ENCODE measurements at places on chromosomes 6 and 20. TPM values are rescaled to one million over a fixed set of nuclear protein-coding genes. Genes with fewer than 3 reads are reported as not detected.

GRCh38 chr6:120108061-120108795, 758.7 kb upstream of the MAN1A1 start:
- DNase-seq: peak; percentile 22

DNA sequence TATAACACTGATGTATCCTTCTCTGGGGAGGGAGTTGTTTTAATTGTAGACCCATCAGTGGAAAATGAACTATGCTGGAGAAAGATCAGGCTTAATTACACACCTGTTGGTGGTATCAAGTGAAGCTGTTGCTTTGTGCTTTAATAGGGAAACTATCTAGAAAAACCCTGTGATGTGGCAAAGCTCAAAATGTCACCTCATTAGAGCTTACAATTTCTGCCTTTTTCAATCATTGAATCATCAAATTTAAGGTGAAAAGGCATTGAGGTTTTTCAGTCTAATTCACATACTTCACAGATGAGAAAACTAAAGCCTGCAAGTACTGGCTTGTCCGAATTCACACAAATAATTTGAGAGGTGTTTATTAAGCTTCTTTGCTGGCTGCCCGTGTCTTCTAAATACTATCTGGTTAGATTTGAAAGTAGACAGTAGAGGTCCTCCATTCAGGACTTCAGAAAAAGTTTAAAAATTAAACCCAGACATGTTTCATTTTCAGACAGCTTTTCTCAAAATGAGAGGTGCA, 143.3 kb upstream of the MAP3K7 start:
- peak; percentile 68 for DNase-seq

The BAG2 gene
- 1.4 TPM for total RNA-seq

GRCh38 chr6:17278289-17279063, 2.7 kb upstream of the RBM24 start:
- DNase-seq: peak; percentile 84

- peak; percentile 81 for DNase-seq
Measured at GRCh38 chr20:19934792-19935491, 82.2 kb upstream of the NAA20 start.

DNA sequence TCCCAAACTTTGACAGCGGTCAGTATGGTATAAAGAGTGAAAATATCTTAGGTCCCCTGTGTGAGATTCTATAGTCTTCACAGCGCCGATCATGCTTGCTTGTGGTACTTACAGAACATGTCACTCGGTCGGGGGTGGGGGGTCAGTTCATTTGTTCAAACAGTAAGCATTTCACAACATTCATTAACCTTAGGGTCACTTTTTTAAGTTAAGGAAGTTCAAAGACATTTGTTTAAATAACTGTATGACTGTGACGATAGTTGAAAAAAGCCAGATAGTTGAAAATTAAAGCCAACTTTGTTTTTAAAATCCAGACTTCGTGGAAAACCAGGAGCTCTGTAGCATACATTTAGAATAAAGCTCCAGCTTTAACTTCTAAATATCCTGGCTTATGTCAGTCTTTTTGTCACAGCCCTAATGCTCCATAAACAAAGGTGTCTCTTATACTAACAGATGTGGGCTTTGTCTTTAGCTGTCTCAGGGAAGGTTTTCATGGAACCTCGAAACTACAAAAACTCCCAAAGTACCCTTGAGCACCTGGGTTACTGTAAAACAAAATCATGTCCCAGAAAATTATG, 57.9 kb upstream of the PHACTR2 start:
- no peak for DNase-seq

The PRSS35 gene
- total RNA-seq: not detected

DNA sequence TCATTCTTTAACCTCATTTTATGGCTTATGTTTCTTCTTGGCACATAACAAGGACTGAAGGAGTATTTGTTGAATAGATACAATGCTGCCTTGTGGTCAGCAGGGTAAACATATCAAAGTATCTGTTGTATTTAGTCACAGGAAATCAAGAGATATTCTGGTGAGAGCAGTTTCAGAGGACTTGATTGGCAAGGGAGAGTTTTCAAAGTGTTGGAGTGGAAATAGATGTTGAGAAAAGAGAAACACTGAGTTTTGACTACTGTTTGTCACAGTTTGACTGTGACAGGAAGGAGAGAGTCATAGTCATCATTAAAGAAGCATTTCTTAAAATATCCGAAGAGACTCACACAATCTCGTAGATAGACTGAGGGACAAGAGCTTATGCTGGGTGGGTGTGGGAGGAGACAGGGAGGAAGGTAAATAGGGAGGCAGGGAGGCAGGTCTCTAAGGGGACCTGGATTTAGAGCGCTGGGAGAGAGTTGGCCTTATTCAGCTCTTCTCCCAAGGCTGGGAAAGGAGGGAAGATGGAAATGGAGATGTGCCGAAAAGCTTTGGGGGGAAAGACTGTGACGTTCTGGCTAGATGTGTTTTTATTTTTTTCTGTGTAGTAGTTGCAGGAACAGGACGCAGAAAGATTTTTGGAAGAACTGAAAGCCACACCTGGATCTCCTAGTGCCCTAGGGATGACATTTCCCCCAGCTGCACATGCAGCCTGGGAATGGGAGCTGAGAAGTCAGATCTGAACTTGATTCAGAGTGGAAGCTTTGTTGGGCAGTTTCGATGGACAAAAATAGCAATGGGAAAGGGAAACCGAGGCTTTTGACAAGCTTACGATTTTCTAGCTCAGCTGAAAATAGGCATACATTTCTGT, 65.0 kb upstream of the IFNGR1 start:
- no peak for DNase-seq

GRCh38 chr6:35086636-35087360, 54.3 kb downstream of the TCP11 start:
- DNase-seq: no peak

GRCh38 chr6:108589244-108589791, 28.6 kb downstream of the FOXO3 start:
- peak; percentile 95 for DNase-seq

The GATA5 gene
- not detected for total RNA-seq

DNA sequence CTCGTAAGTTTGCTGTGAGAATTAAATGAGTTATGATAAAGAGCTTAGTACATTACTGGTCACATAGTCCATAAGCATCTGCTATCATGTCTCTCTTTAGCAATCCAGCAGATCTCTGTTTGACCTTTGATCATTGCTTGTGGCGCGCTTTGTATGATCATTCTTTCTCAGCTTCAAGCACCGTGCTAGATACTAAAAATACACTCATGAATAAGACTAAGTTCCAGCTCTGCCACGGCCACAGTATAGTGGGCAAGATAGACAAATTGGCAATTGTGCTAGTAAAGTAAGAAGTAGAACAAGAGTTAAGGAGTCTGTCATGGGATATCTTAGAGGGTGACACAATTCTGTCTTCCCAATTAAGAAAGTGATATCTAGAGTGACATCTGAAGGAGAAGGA, 75.2 kb upstream of the ADGRF1 start:
- no peak for DNase-seq

- no peak for DNase-seq
Measured at GRCh38 chr6:1993042-1993441, 252.4 kb downstream of the GMDS start.

All from foreskin keratinocyte (primary cell).